ENCODE measurements at places on chromosomes 5 and 9.

DNA sequence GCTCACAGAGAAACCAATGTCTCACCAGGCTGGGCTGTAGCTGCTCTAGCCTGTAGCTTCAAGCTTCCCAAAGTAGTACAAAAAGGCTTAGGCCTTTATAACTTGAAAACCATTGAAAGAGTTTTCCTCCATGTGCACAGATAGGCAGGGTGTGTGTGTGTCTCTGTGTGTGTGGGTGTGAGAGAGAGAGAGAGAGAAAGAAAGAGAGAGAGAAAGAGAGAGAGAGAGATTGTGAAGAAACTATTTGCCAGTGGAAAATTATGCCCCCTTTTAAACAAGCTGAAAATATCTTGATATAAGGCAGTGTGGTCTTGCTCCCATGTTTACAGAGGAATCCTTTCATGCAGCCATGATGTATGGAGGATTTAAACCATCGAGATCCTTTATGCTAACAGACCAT, 17.9 kb upstream of the GDNF start:
- DNase-seq, result no peak

DNA sequence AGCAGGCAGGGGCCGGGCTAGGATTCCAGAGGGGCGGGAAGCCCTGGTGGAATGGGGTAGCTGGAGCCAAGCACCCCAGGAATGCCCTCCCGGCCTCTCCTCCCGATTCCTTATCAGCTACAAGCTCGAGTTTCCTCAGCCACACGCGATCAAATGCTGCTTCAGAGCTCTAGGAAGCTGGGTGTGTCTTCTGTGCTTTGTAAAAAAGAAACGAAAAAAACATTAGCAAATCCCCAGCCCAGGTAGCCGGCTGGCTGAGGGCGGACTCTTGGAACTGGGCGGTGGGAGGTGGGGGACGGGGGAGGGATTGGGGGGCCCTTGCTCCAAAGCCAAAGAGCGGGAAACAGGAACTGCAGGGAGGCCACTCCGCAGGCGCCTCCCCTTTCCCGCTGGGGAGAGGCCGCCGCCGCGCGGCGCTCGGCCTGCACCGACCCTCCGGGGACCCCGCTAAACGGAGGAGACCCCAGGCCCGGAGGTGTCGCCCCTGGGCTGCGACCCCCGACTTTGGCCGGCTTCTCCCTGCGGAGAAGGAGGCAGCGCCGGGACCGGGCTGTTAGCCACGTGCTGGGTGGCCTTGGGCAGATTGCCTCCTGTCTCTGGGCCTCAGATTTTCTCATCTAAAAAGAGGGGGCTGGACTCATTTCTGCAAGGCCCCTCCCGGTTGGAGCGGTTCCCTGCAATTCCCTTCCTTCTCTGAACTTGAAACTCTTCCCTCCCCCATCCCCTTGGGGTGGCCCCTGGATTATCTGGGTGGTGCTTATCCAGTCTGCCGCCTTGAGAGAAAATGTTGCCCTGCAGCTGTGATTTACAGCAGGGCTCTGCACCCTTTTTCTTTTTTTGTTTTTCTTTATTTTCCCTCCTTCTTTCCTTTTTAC, 40.9 kb upstream of the FABP6 start:
- DNase-seq, result peak; percentile 53

GRCh38 chr9:92294297-92294676, 790 bp upstream of the IARS1 start:
- DNase-seq, result no peak

DNA sequence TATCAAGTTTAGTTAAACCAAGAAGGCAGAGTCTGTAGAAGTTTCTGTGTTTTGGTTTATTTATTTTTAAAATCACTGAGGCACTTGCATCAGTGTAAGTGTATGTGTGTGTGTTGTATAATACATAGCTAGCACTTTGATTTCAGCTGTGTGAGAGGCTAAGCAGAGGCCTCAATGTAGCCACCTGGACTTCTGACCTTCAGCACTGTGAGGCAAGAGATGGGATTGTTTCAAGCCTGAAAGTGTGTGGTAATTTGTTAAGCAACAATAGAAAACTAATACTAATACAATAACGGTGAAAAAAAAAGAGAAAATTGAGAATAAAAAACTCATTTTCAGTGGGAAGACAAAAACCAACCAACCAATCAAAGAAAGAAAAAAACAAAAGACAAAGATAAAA, 327.3 kb downstream of the CDH18 start:
- DNase-seq, result no peak

DNA sequence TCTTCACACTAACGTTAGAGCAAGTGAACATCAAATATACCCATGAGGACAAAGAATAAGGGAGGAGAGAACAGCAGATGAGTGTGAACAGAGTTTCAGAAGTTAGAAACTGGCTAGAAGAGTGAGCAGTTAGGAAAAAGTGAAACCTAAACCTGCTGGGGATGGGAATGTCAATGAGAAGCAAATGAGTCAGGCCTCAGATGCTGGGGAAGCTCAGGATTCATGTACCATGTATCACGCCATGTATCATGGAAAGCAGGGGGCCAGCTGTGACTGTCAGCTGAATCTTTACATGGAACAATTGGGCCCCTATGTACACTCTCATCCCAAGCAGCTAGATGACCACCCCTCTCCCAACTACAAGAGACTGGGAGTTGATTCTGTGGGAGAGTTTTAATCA, 16.2 kb downstream of the GDF9 start:
- DNase-seq, result no peak

- no peak for DNase-seq
Measured at GRCh38 chr5:104967806-104968410, 1405.3 kb upstream of the NUDT12 start.

DNA sequence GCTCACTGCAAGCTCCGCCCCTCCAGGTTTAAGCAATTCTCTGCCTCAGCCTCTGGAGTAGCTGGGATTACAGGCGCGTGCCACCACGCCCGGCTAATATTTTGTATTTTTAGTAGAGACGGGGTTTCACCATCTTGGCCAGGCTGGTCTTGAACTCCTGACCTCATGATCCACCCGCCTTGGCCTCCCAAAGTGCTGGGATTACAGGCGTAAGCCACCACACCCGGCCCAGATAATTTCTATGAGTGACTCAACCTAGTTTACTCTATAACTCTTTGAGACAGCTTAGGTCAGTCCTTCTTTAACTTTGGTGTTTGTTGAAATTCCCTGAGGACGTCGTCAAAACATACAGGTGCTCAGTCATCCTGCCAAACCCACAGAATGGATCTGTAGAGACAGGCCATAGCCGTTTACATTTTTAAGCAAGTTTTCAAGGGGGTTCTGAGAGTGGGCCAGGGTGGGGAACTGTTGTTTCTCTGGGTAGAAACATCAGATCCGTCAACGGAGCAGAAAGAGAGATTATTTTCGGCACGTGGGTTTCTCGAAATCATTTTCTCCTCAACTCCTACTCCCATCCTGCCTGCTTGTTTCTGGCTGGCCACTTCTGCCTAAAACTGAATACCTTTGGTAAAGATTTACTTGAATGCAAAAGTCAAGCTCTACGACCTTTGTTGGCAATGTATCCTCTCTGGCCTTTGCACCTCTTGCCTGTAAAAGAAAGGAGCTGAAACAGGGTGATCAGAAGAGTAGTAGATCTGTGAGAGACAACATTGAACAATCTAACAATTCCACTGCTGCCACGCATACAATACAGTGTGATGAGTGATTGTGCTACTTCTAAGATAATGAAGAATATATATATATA, 6.0 kb upstream of the BOD1 start:
- no peak for DNase-seq

All from GM10248 (cell line).